Smooth muscle cell of the pulmonary artery (primary cell): ENCODE measurements at places on chromosomes 3 and 15. TPM values are rescaled to one million over a fixed set of nuclear protein-coding genes. Genes with fewer than 3 reads are reported as not detected.

PDZRN3 gene
- 26.0 and 49.3 TPM in 2 replicates for total RNA-seq

COL8A1 gene
- total RNA-seq, result 133 and 540 TPM in 2 replicates

MESP2 gene
- total RNA-seq, result 0.66 and 0.78 TPM in 2 replicates

PARP15 gene
- 0.03 and 0.13 TPM in 2 replicates for total RNA-seq

DAZL gene
- not detected in 2 replicates for total RNA-seq

SLC9C1 gene
- total RNA-seq, result 0.20 and 0.43 TPM in 2 replicates

C3orf22 gene
- not detected in 2 replicates for total RNA-seq

MED12L gene
- 0.17 and 1.0 TPM in 2 replicates for total RNA-seq

RETNLB gene
- total RNA-seq, result not detected in 2 replicates

PROS1 gene
- total RNA-seq, result 18.4 and 72.8 TPM in 2 replicates

CHST14 gene
- total RNA-seq, result 18.4 and 21.8 TPM in 2 replicates

FILIP1L gene
- total RNA-seq, result 23.8 and 24.7 TPM in 2 replicates

FGF7 gene
- total RNA-seq, result 157 and 355 TPM in 2 replicates

CCDC13 gene
- 0.26 and 0.36 TPM in 2 replicates for total RNA-seq

ZBTB20 gene
- total RNA-seq, result 19.0 and 23.3 TPM in 2 replicates

EID1 gene
- total RNA-seq, result 160 and 187 TPM in 2 replicates

NANOGP8 gene
- not detected in 2 replicates for total RNA-seq

GNAI2 gene
- total RNA-seq, result 286 and 323 TPM in 2 replicates

DNAH1 gene
- 4.2 and 5.5 TPM in 2 replicates for total RNA-seq

LRRC15 gene
- total RNA-seq, result 3.8 and 4.2 TPM in 2 replicates

ST8SIA2 gene
- total RNA-seq, result 0.13 TPM in 1 of 2 replicates, not detected in the other

ESYT3 gene
- total RNA-seq, result 0.07 and 0.23 TPM in 2 replicates

JAGN1 gene
- total RNA-seq, result 23.5 and 23.8 TPM in 2 replicates

EFHB gene
- 0.63 and 0.72 TPM in 2 replicates for total RNA-seq

MEX3B gene
- total RNA-seq, result 7.2 and 11.9 TPM in 2 replicates
